GM04504 (cell line): ENCODE measurements at places on chromosomes 1 and 21.

DNA sequence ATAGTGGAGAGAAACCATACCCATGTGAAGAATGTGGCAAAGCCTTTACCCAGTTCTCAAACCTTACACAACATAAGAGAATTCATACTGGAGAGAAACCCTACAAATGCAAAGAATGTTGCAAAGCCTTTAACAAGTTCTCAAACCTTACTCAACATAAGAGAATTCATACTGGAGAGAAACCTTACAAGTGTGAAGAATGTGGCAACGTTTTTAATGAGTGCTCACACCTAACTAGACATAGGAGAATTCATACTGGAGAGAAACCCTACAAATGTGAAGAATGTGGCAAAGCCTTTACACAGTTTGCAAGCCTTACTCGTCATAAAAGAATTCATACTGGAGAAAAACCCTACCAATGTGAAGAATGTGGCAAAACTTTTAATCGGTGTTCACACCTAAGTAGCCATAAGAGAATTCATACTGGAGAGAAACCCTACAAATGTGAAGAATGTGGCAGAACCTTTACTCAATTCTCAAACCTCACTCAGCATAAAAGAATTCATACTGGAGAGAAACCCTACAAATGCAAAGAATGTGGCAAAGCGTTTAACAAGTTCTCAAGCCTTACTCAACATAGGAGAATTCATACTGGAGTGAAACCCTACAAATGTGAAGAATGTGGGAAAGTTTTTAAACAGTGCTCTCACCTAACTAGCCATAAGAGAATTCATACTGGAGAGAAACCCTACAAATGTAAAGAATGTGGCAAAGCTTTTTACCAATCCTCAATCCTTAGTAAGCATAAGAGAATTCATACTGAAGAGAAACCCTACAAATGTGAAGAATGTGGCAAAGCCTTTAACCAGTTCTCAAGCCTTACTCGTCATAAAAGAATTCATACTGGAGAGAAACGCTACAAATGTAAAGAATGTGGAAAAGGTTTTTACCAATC lies 80.0 kb downstream of the JMJD4 start:
- no peak for DNase-seq

DNA sequence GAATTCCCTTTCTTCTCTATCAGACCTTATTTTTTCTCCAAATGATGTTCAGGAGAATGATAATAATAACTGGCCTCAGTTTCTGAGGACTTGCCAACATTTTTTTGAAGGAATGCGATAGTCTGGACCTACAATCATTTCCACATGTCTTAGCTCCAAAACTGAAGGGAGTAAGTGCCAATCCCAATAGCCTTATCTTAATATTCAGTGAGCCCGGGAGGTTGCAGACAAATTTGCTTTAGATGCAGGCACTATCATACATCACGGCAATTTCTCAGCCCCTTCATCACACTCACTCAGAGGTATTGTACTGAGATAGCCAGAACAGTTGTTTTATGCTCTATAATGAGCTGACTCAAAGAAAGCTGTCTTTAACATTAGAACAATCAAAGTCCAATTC lies 796.9 kb downstream of the ADGRL2 start:
- DNase-seq, result no peak

DNA sequence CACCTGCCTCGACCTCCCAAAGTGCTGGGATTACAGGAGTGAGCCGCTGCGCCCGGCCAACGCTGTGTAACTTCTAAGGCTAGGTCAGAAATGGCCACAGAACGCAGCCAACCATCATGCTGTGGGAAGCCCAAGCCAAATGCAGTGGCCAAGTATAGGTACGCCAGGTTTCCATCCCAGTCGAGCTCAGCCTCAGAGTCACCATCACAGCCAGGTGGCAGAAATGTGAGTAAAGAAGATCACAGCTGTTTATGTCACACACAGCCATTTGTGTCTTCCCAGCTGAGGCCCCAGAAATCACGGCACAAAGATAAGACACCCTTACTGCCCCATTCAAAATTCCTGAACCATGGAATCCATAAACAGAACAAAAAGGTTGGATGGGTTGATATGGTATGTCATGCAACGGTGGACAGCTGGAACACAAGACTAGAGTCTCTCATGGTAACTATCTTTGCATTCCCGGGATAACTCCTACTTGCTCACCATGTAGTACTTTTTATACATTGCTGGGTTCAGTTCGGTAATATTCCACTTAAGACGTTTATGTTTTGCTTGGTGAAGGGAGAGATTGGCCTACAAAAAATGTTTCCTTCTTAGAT lies 84.3 kb downstream of the SLC45A1 start:
- no peak for DNase-seq

DNA sequence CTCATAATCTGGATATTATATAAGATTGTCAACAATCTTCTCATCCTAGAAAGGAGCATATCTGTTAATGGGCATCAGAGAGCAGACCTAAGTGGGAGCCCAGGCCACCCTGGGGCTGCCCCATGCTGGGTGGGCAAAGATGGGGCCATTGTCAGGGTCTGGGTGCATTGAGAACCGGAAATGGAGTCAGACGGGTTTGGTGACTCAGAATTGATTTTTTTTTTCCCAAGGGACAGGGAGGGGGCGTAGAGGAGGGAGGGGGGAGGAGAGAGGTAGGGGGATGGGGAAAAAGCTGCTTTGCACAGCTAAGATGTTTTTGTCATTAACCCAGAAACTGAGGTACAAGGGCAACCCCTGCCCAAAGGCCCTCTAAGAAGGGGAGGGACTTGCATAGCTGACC lies 1.3 kb downstream of the ATXN7L2 start:
- DNase-seq, result no peak

- DNase-seq, result no peak
Observed at GRCh38 chr1:223730479-223731132, 18.3 kb downstream of the CAPN2 start.

DNA sequence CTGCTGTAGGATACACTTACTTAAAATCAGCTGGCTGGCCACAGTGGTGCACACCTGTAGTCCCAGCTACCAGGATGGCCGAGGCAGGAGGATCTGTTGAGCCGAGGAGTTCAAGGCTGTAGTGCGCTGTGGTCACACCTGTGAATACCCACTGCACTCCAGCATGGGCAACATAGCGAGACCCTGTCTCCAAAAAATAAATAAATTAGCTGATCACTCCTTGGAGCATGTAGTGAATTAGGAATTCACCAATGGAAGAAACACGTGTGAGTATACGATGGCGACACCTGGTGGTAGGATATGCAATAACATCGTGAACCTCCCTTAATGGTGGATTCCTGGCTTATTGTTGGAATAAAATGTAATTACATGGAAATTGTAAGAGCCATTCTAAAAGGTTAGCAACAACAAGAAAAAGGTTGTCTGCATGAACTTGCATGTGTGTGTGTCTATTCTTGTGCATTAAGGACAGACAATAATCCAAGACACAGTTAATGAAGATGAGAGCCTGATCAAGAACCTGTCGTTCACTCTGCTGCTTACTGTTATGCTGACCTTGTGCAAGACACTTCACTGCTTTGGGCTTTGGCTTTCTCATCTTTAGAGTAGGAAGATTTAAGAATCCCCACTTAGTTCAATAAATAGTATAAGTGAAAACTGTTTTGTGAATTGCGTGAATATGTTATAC lies 38.6 kb upstream of the COX20 start:
- DNase-seq, result peak; percentile 41

GRCh38 chr1:50416150-50416527 lies 7.1 kb downstream of the DMRTA2 start:
- no peak for DNase-seq

- no peak for DNase-seq
Observed at GRCh38 chr1:150567341-150567716, 12.1 kb downstream of the MCL1 start.

GRCh38 chr1:164086832-164087231 lies 472.2 kb upstream of the PBX1 start:
- DNase-seq, result no peak

DNA sequence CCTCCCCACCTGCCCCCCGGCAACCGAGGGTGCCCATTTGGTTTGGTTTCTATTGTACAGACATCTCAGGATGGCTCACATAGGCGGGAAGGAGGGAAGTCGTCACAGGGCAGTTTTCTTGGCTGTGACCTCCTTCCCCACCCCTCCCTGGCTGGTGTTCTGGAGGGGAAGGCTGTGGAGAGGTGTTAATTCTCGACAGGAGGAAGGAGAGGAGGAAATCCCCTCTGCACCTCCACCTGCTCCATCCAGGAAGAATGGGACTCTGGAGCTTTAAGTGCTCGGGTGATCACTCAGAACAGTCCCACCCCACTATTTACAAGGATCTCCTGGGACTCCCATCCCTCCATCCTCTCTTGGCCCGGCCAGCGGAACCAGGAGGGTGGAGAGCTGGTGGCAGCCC lies 7.6 kb downstream of the MEX3A start:
- DNase-seq, result no peak

DNA sequence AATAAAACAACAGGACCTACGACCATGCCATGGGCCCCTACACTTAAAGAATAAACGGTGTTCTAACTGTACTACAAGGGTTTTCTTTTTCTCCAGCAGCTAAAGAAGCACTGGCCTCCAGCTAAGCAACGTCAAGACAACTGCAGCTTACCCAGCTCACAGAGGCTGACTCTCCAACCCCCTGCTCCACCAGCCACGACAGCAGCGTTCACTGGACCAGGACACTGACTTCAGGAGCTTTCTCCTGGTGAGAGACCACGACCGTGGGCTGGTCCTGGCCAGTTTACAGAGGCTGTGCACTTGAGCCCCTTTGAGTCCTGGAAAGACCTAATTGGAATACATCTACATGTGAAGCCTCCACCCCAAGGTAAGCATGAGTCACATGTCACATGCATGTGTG lies 39.4 kb downstream of the WNT9A start:
- no peak for DNase-seq

- DNase-seq, result no peak
Observed at GRCh38 chr1:235295902-235296350, 32.1 kb downstream of the ARID4B start.

GRCh38 chr1:48576565-48576964 lies 104.6 kb upstream of the SPATA6 start:
- DNase-seq, result no peak

GRCh38 chr1:57311411-57311810 lies 112.4 kb downstream of the DAB1 start:
- DNase-seq, result no peak

- no peak for DNase-seq
Observed at GRCh38 chr1:114750780-114751179, 7.0 kb downstream of the CSDE1 start.

DNA sequence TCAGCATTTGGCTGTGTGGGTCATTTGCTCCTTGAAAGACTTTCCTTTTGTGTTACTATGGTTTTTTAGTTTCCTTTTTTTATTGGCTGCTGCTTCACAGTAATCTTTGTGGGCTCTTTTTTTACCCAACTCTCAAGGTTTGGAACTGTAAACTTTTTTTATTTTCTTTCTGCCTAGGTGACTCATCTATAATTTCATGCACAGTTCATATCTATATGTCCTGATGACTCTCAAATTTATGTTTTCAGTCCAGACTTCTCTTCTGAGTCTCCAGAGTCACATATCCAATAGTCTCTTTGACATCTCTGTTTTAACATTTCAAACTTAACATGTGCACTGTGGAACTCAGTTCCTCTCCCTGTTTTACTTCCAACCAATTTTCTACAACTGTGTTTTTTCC lies 83.4 kb downstream of the ATF6 start:
- no peak for DNase-seq

DNA sequence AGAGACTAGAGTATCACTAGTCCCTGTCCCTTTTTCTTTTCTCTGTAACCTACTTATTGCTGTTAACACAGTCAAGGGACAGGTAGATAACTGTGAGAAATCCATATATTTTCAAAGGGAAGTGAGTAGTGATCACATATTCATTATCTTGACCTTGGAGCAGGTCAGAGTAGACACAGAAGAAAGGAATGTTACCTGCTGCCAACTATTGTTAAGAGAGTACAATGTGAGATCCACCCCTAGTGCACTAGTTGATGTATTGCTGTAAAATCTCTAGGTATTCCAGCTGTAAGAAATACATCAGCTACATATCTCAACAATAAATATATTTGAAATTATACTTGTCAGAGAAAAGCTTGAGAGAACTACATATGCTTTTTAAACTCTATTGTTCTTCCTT lies 68.7 kb upstream of the ADGRL2 start:
- no peak for DNase-seq

- DNase-seq, result no peak
Observed at GRCh38 chr1:216614011-216614934, 109.0 kb downstream of the ESRRG start.

- no peak for DNase-seq
Observed at GRCh38 chr1:182766881-182767645, 22.5 kb upstream of the NPL start.

DNA sequence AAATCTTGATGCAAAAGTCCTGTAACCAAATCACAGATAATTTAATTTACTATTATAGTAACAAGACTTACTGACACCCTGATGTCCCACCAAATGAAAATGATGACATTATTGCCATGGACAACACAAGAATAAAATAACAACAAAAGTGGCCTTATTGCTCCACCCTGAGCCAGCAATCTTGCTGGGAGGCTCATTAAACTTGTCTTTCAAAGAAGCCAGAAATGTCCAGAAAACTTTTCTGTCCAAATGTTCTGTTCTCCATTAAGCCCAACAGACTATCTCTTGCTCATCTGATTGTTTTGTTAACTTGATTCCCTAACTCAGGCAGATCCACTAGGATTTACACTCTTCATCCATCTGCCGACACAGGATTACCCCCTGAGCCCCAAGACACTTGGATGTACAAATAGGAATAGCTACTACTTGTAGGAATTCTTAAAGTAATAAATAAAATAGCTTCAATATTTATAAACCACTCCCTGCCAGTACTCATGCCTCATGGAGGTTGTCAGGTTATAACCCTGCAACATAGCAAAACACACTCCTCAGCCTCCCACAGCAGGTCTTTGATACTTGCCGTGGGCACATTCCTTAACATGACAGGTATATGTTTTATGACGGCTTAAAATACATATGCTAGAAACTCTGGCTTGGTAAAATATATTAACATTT lies 84.9 kb downstream of the PTPN14 start:
- DNase-seq, result no peak

DNA sequence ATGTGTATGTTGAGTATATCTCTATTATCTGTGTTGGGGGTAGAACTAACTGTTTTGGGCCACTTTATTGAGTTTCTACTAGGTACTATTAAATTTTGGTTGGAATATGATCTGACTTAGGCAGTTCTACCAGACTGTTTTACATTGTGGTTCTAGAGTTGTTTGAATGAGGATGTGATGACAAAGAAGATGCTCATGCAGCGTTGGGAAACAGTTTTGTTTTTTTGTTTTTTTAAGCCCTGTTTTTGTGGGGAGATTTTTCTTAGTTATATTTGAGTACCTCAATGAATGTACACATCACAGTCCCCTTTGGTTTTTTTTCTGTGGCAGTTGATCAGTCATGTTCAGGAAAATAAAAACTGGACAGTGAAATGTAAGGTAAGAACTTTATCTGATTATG lies 40.1 kb downstream of the TMED5 start:
- no peak for DNase-seq
